ENCODE measurements at places on chromosomes 6 and 20. TPM values are rescaled to one million over a fixed set of nuclear protein-coding genes. Genes with fewer than 3 reads are reported as not detected.

GRCh38 chr6:47075741-47076421 is 33.7 kb upstream of the ADGRF1 start:
- DNase-seq, result no peak
- no peaks in the 10 kb centered on the region for H3K27me3 ChIP-seq
- H3K27ac ChIP-seq, result no peak overlapping the region

GRCh38 chr20:1897965-1898464 is 2.8 kb downstream of the SIRPA start:
- H3K36me3 ChIP-seq, result no peaks in the 10 kb centered on the region
- no peak overlapping the region for H3K27ac ChIP-seq
- no peaks in the 10 kb centered on the region for H3K27me3 ChIP-seq
- DNase-seq, result no peak

- H3K4me3 ChIP-seq, result no peak overlapping the region
- no peak overlapping the region for H3K27ac ChIP-seq
- H3K27me3 ChIP-seq, result no peaks in the 10 kb centered on the region
- H3K4me1 ChIP-seq, result peaks cover 5% of the 10 kb centered on the region
These were observed 36.7 kb downstream of the FGD2 start for GRCh38 chr6:37042150-37042549.

DNA sequence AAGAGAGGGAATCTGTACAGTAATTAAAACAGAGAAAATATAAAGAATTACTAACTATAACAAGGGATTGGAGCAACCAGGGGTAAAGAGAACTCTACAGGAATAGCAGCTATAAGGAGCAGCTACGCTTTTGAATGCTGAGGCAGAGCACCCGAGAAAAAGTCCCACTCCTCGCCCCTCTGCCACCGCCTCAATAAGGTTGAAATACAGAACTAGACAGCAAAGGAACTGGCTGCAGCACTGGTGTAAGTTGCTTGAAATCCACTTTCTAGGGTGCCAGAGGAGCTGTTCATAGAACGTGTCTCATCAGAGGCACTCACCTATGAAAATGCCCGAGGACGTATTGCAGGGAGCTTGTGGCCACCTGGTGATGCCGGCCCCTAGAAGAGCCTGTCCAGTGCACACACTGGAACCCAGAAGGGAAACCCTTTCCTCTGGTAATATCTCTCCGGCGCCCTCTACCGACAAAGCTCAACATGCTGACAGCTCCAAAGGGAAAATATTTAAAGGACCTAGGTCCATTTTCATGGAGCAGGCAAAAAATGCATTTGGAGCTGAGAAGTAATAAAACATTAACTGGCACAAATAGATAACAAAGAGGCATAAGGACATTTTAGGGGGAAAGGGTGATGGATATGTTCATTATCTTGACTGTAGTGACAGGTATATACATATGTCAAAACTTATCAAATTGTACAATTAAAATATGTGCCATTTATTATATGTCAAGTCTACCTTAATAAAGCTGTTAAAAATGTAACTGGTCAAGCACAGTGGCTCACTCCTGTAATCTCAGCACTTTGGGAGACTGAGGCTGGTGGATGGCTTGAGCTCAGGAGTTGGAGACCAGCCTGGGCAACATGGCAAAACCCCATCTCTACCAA is 137.4 kb upstream of the HDAC2 start:
- H3K4me1 ChIP-seq, result no peaks in the 10 kb centered on the region
- no peaks in the 10 kb centered on the region for H3K36me3 ChIP-seq
- H3K4me3 ChIP-seq, result no peak overlapping the region
- H3K27ac ChIP-seq, result no peak overlapping the region

DNA sequence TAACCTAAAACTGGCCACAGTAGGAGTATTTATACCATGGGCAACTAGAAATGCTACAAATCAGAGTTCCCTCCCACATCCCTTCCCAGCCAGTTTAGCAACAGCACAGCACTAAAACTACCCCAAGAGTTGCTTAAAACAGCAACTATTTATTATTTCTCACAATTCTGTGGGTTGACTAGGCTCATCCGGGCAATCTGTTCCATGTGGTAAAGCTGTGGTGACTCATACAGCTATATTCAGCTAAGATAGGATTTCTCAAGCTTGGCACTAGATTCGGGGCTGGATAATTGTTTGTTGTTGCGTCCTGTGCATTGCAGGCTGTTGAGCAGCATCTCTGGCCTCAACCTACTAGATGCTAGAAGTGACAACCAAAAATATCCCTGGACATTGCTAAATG is 8.6 kb upstream of the HECA start:
- no peak overlapping the region for H3K4me3 ChIP-seq
- H3K27me3 ChIP-seq, result no peaks in the 10 kb centered on the region

DNA sequence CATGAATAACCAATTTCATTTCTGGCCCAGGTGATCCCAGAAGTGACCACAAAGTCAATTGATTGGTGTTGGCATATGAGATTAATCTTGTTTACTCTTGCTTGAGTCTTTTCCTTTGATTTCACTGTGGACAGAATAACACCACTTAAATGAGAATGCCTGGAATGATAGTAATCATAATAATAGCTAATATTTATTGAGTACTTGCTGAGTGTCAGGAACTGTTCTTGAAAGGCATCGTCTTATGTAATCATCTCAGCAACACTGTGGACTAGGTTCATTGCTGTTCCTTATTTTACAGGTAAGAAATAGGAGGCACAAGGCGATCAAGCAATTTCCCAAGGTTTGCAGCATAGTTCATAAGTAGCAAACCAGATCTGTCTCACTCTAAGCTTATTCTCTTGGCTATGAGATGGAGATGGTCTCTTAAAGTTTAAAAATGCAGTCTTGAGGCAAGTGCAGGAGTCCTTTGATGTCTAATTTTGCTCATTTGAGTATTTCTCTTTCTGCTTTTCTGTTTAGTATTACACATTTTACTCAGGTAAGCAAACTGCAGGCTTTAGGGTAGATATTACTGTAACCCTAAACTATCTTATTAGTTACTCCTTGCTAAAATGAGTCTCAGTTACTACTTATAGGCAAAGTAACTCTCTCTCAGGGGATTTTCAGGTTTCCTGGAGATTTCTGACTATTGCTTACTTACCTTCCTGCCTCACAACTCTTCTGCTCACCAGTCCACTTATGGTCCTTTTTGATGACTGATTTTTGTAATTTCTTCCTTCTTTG is 6.3 kb downstream of the ADGRG6 start:
- H3K4me3 ChIP-seq, result no peak overlapping the region
- no peaks in the 10 kb centered on the region for H3K36me3 ChIP-seq
- H3K27ac ChIP-seq, result no peak overlapping the region
- no peaks in the 10 kb centered on the region for H3K27me3 ChIP-seq

GRCh38 chr6:72817208-72817607 is 195.3 kb downstream of the KCNQ5 start:
- peaks cover 16% of the 10 kb centered on the region for H3K4me1 ChIP-seq
- no peak overlapping the region for H3K27ac ChIP-seq
- no peak for DNase-seq
- no peaks in the 10 kb centered on the region for H3K36me3 ChIP-seq
- H3K4me3 ChIP-seq, result no peak overlapping the region
- no peaks in the 10 kb centered on the region for H3K27me3 ChIP-seq

- H3K4me3 ChIP-seq, result no peak overlapping the region
- DNase-seq, result no peak
- H3K36me3 ChIP-seq, result no peaks in the 10 kb centered on the region
- H3K27ac ChIP-seq, result no peak overlapping the region
These were observed 45.2 kb upstream of the GFRAL start for GRCh38 chr6:55282115-55282514.

- peak; percentile 49 for DNase-seq
- no peak overlapping the region for H3K27ac ChIP-seq
- H3K4me3 ChIP-seq, result no peak overlapping the region
- H3K36me3 ChIP-seq, result peaks cover 48% of the 10 kb centered on the region
- H3K4me1 ChIP-seq, result peaks cover 15% of the 10 kb centered on the region
These were observed 42.6 kb downstream of the TTI1 start for GRCh38 chr20:37990571-37991151.

DNA sequence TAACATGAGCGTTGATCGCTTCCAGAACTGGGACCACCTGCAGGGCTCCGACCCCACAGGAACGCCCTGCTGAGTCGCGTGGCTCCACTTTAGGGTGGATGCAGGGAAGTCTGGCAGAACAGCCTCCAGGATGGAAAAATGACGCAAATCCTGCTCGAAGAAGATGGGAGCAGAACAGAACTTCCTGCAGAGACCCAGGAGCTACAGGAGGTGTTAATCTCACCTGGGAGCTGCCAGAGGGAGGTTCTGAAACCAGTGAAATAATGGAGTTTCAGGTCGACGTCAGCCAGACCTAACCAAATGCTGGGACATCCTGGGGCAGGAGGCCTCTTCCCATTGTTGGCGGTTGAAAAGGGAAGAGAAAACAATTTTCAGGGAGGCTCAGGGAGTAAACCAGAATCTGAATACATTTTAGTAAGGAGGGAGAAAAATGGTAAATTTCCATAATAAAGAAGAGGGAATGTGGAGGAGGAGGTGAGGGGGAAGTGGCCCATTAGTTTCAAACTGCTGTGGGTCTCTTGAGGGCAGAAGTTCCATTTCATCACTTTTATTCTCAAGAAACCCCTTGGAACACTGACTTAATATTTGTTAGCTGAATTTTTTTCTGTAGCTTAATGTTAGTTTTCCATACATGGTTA is 558.4 kb upstream of the CDH4 start:
- no peak overlapping the region for H3K27ac ChIP-seq
- DNase-seq, result no peak
- H3K36me3 ChIP-seq, result no peaks in the 10 kb centered on the region
- H3K4me3 ChIP-seq, result no peak overlapping the region
- H3K4me1 ChIP-seq, result no peaks in the 10 kb centered on the region

SYNDIG1 gene
- total RNA-seq, result not detected

MMS22L gene
- 12.2 TPM for total RNA-seq

OGFR gene
- 86.1 TPM for total RNA-seq

NKAIN2 gene
- not detected for total RNA-seq

TMEM239 gene
- not detected for total RNA-seq

DEFB118 gene
- total RNA-seq, result not detected

DCDC2 gene
- total RNA-seq, result 0.13 TPM

DNAH8 gene
- total RNA-seq, result not detected

SEMG1 gene
- not detected for total RNA-seq

TRIM40 gene
- total RNA-seq, result not detected

MBOAT1 gene
- total RNA-seq, result 9.6 TPM

NT5DC1 gene
- total RNA-seq, result 39.6 TPM
